ENCODE measurements at places on chromosomes 11 and 22. TPM values are rescaled to one million over a fixed set of nuclear protein-coding genes. Genes with fewer than 3 reads are reported as not detected.

DNA sequence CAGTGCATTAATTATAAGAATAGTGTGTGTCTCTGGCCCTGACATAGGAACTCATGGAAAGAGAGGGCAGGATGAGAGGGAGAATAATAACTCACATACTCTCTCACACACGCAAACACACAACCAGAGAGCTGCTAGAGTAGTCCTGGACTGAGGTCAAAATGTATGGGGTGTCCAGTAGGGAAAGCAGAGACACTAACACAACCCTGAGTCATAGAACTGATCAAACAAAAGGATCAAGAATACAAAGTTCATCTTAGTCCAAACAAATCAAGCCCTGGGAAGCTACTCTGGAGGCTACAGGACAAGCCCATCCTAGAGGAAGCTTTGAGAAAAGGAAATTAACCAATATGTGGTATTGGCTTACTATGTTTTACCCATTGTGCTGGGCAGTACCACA, 178.5 kb upstream of the GUCY1A2 start:
- no peak overlapping the region for H3K4me3 ChIP-seq
- H3K27me3 ChIP-seq: no peaks in the 10 kb centered on the region
- H3K4me1 ChIP-seq: no peaks in the 10 kb centered on the region
- H3K36me3 ChIP-seq: no peaks in the 10 kb centered on the region
- no peak for DNase-seq

GRCh38 chr22:17119481-17120202, 1.5 kb downstream of the TMEM121B start:
- H3K4me3 ChIP-seq: no peak overlapping the region
- H3K4me1 ChIP-seq: peaks cover 45% of the 10 kb centered on the region
- H3K27ac ChIP-seq: no peak overlapping the region
- no peak for DNase-seq

- DNase-seq: no peak
- peaks cover 17% of the 10 kb centered on the region for H3K4me1 ChIP-seq
- no peaks in the 10 kb centered on the region for H3K27me3 ChIP-seq
- H3K27ac ChIP-seq: no peak overlapping the region
- H3K36me3 ChIP-seq: no peaks in the 10 kb centered on the region
Observed at GRCh38 chr11:17852246-17852645, 117.7 kb downstream of the KCNC1 start.

DNA sequence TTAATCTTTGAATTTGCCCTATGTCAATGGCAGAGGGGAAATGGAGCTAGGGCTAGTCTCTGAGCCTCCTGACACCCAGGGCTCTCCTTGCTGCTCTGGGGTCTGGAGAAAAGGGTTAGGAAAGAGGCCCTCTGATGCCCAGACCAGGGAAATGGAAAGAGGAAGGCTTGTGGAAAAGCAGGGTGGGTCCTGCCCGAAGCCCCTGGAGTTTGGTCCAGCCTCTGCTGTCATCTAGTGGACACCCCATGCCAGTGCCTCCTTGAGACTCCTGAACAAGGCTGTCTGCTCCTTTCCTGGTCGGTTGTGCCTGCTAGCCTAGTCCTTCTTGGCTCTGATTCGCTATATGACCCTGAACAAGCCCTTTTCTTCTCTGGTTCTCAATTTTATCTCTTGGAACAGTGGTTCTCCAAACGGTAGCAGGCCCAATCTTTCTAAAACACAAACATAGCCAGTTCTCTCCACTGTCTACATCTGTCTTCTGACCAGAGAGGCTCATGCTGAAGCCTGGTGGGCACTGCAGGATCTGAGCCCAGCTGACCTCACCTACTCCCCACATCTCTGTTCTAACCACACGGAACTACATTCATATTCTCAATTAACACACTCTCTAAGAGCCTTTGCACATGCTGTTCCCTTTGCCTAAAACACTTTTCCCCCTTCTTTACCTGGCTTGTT, 8.8 kb upstream of the PLA2G3 start:
- H3K4me3 ChIP-seq: no peak overlapping the region
- H3K4me1 ChIP-seq: no peaks in the 10 kb centered on the region
- H3K27ac ChIP-seq: no peak overlapping the region
- H3K36me3 ChIP-seq: no peaks in the 10 kb centered on the region
- no peak for DNase-seq

DNA sequence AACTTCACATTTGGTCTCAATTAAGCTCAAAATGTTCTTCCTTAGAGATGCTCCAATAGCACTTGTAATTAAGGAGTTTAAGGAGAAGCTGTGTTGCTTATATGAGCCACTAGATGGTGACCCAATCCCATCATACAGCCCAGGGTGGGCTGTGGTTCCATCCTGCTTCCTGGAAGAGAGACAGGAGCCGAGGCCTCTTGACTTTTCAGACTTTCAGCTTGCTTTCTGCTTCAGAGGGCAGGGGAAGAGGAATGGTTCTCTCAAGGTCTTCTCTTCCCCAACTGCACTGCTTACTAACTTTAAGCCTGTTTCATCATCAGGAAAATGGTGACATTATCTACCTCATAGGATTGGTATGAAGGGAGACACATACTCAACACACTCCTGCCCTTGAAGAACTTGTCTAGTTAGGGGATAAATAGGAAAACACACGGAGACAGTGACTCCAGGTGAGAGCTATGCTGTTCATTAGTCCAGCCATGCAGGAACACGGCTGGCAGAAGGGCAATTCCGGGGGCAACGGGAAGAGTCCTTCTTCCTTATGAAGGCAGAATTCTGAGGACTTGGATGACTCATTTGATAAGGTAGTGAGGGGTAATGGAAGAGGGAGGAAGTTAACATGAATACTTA, 20.1 kb downstream of the TMEM218 start:
- no peak overlapping the region for H3K4me3 ChIP-seq
- peaks cover 10% of the 10 kb centered on the region for H3K36me3 ChIP-seq
- no peaks in the 10 kb centered on the region for H3K4me1 ChIP-seq
- DNase-seq: no peak

- H3K36me3 ChIP-seq: no peaks in the 10 kb centered on the region
- DNase-seq: peak; percentile 81
- peaks cover 74% of the 10 kb centered on the region for H3K4me1 ChIP-seq
Observed at GRCh38 chr11:58577555-58578135, 1.2 kb upstream of the ZFP91 start.

- no peaks in the 10 kb centered on the region for H3K36me3 ChIP-seq
- DNase-seq: no peak
- H3K4me3 ChIP-seq: no peak overlapping the region
Observed at GRCh38 chr22:44431256-44431655, 66.8 kb downstream of the RTL6 start.

- H3K4me3 ChIP-seq: no peak overlapping the region
- H3K4me1 ChIP-seq: no peaks in the 10 kb centered on the region
- no peaks in the 10 kb centered on the region for H3K36me3 ChIP-seq
- no peaks in the 10 kb centered on the region for H3K27me3 ChIP-seq
Observed at GRCh38 chr11:90700789-90701439, 478.1 kb upstream of the CHORDC1 start.

DNA sequence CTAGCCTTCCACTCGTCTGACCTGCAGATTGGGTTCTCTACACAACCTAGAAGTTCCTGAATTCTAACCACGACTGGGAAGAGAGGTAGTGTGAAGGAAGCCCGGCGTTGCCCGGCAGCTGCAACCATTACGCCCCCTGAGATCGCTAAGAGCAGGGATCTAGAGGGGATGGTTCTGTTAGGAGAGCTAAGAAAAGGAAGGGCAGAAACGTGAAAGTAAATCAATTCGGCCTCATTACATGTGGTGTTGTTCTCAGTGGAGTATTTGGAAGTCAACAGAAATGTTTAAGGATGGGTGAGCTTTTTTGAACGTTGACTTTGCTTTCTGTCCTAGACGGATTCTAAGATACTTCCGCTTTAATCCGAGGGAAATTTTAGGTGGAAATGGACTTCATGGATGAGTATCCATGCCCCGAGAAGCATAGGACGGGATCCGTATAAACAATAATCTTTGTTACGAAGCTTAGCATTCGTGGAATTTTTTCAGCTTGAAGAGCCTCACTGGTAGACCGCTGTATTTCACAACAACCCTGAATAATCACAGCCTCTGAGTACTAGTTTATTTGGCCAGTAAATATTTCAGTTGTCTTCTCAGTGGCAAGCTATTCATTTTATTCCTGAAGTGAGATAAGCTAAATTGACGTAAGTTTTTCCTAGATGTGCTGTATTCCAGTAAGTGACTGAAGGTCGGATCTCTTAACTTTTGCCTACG, 629 bp downstream of the ATP5MG start:
- DNase-seq: no peak
- peaks cover 5% of the 10 kb centered on the region for H3K27me3 ChIP-seq
- peaks cover 4% of the 10 kb centered on the region for H3K36me3 ChIP-seq
- peak overlapping the region; percentile 97 for H3K4me3 ChIP-seq
- peaks cover 66% of the 10 kb centered on the region for H3K4me1 ChIP-seq
- peak overlapping the region; percentile 100 for H3K27ac ChIP-seq

DNA sequence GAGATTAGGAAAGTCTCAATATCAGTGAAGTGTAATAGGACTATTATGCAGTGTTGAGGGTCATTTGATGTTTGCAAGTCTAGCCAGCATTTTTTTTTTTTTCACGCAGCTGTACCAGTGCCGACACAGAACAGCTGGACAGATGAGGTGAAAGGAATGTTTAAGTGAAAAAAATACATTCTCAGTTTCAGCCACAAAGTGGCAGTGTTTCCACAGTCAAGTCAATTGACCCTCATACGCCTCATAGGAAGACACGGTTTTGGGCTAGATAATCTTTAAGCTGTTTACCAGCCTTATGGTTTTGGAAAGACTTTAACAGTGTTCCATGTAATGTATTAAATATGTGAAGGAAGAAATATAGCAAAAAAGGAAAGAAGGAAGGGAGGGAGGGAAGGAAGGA, 349.9 kb upstream of the ANO3 start:
- no peak overlapping the region for H3K27ac ChIP-seq
- no peak overlapping the region for H3K4me3 ChIP-seq
- no peaks in the 10 kb centered on the region for H3K4me1 ChIP-seq
- no peak for DNase-seq
- H3K36me3 ChIP-seq: no peaks in the 10 kb centered on the region
- no peaks in the 10 kb centered on the region for H3K27me3 ChIP-seq

- H3K4me3 ChIP-seq: peak overlapping the region; percentile 84
- peaks cover 18% of the 10 kb centered on the region for H3K4me1 ChIP-seq
- no peak overlapping the region for H3K27ac ChIP-seq
Observed at GRCh38 chr11:70397336-70397982, 870 bp upstream of the CTTN start.

- no peaks in the 10 kb centered on the region for H3K4me1 ChIP-seq
- no peak overlapping the region for H3K4me3 ChIP-seq
- DNase-seq: no peak
- H3K27ac ChIP-seq: no peak overlapping the region
- no peaks in the 10 kb centered on the region for H3K36me3 ChIP-seq
Observed at GRCh38 chr22:45882881-45883810, 93.8 kb downstream of the WNT7B start.

DNA sequence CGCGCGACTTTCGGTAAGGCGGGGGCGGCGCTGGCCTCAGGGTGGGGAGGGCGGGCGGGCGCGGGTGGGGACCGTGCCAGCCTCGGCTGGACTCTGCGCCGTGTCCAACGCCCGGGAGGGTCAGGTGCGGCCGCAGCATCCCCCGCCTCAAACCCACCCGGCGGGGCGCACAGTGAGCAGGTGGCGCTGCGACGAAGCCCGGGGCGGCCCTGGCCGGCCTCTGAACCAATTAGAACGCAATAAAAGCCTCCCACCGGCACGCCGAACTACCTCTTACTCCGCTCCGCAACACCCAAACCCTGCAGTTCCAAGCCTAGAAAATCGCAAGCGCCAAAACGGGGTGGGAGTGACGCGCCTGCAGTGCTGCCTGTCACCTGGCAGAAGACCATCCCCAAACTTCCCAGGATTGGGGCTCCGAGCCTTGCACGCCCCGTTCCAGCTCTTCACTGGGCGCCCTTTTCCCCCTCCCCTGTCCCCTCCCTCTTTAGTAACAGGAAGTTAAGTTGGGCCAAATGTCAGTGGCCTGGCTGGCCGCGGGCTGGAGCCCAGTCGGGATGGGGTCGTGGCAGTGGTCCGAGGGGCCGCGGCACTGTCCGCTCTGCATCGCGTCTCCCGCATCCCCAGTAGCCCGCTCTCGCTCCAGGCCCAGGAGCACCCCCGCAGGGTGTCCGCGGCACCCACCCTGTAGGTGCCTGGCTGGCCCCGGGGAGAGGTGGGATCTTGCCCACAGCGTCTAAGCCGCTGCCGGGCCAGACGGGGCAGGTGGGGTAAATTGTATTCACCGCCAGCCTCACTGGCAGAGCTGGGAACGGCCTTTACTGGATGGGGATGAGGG, 541 bp downstream of the MICAL2 start:
- H3K4me3 ChIP-seq: peak overlapping the region; percentile 72
- H3K27ac ChIP-seq: peak overlapping the region; percentile 78
- H3K4me1 ChIP-seq: peaks cover 37% of the 10 kb centered on the region
- DNase-seq: peak; percentile 29
- no peaks in the 10 kb centered on the region for H3K27me3 ChIP-seq

GRCh38 chr11:48017105-48017830, 36.9 kb downstream of the PTPRJ start:
- peaks cover 97% of the 10 kb centered on the region for H3K4me1 ChIP-seq
- peak overlapping the region; percentile 73 for H3K4me3 ChIP-seq
- H3K36me3 ChIP-seq: no peaks in the 10 kb centered on the region
- DNase-seq: peak; percentile 60
- H3K27me3 ChIP-seq: peaks cover 21% of the 10 kb centered on the region

DNA sequence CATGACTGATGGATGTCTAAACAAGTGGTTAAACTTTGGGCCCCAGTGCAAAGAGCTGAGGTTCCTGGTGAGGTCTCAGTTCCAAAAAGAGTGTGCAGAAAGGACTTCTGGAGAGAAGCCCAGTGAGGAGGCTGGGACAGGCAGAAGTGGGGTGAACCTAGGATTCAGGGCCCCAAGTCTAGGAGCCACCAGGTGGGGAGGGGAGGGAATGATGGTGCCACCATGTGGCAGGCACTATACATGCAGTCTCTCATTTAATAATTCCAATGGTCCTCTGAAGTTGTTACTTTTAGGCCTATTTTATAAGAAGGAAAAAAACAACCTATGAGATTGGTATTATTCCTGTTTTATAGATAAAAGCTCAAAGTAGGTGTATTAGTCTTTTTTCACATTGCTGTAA, 102.0 kb downstream of the INSC start:
- no peak overlapping the region for H3K4me3 ChIP-seq
- DNase-seq: no peak
- H3K27ac ChIP-seq: no peak overlapping the region
- no peaks in the 10 kb centered on the region for H3K27me3 ChIP-seq
- no peaks in the 10 kb centered on the region for H3K4me1 ChIP-seq

DNA sequence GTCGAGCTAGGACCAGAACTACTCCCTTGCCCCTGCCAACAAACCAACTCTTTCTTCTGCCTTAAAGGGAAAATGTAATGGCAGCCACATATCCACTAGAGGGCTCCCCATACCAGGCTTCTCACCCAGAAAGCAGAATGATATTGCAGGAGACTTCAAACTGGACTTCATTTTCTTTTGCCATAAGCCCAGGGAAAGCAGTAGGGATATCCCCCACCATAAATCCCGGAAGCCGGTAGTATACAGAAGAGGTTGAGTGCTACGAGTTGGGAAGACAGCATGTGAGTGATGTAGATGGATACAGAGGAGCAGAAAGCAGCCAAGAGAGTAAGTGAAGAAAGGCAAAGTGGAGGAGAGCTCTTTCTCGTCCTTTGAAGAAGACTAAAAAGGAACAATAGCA, 12.1 kb downstream of the PLAAT5 start:
- H3K27ac ChIP-seq: no peak overlapping the region
- peak; percentile 68 for DNase-seq
- H3K4me3 ChIP-seq: no peak overlapping the region
- H3K36me3 ChIP-seq: peaks cover 4% of the 10 kb centered on the region
- H3K4me1 ChIP-seq: no peaks in the 10 kb centered on the region

GRCh38 chr11:102241026-102241425, 76.3 kb upstream of the BIRC3 start:
- H3K4me1 ChIP-seq: no peaks in the 10 kb centered on the region
- no peak overlapping the region for H3K27ac ChIP-seq
- H3K36me3 ChIP-seq: no peaks in the 10 kb centered on the region
- no peak overlapping the region for H3K4me3 ChIP-seq

The SORL1 gene
- 125 TPM for polyA plus RNA-seq

The SLC7A4 gene
- not detected for polyA plus RNA-seq

The SHANK2 gene
- not detected for polyA plus RNA-seq

The UPB1 gene
- polyA plus RNA-seq: not detected

The MPPED2 gene
- 1.8 TPM for polyA plus RNA-seq

The MMP8 gene
- polyA plus RNA-seq: not detected
